HAP-1 (cell line): ENCODE measurements at places on chromosomes 12 and 14.

- peak; percentile 18 for DNase-seq
Measured at GRCh38 chr12:130981074-130981742, 27.5 kb downstream of the ADGRD1 start.

- no peak for DNase-seq
Measured at GRCh38 chr12:13386323-13387039, 190.0 kb downstream of the EMP1 start.

DNA sequence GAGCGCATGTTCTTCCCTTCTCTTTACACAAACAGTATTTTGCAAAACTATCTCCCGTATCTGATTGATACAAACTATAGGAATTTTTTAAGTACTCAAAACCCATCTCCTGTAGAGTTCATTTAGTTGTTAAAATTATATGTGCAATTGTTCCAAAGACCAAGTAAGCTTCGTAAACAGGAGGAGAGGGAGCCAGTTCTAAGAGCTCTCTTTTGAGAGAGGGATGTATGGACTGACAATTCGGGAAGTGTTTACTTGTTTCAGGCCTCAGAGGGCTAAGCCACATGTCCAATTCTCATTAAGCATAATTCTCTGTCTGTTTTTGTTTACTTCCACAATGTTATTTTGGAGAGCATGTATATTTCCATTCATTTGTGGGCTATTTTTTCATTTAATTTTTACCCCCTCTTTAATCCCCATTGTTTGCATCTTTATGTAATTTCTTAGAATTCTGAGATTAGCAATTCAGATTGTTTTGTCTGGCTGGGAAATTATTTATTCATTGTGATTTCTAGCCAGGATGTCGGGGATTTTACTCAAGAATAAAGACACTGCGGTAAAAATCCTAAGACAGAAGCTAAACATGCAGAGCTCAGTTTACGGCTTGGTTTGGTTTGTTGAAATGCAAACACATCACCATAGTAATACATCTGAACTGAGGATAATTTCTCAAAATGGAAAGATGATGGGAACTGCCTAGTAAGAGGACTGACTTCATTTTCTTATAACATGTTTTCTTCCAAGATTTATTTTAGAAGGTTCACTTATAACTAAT is 126.8 kb downstream of the KCNK10 start:
- DNase-seq, result no peak

- no peak for DNase-seq
Measured at GRCh38 chr14:105889666-105890473, 363.5 kb downstream of the TMEM121 start.

GRCh38 chr12:65156366-65156841 is 13.0 kb upstream of the LEMD3 start:
- DNase-seq, result no peak

- no peak for DNase-seq
Measured at GRCh38 chr14:99264691-99265450, 7.1 kb downstream of the BCL11B start.

- no peak for DNase-seq
Measured at GRCh38 chr12:26116829-26117715, 7.8 kb downstream of the BHLHE41 start.

- DNase-seq, result no peak
Measured at GRCh38 chr12:105449431-105449830, 118.9 kb downstream of the C12orf75 start.

- DNase-seq, result no peak
Measured at GRCh38 chr12:65827827-65828231, 3.5 kb downstream of the HMGA2 start.
